ENCODE measurements at places on chromosomes 6 and 20.

- DNase-seq, result no peak
These were observed at the start of gene FAM83C for GRCh38 chr20:35291654-35292503. Gene FAM83C (minus strand): TSS chr20:35292425. CDS start chr20:35292304, 121 bp downstream.

DNA sequence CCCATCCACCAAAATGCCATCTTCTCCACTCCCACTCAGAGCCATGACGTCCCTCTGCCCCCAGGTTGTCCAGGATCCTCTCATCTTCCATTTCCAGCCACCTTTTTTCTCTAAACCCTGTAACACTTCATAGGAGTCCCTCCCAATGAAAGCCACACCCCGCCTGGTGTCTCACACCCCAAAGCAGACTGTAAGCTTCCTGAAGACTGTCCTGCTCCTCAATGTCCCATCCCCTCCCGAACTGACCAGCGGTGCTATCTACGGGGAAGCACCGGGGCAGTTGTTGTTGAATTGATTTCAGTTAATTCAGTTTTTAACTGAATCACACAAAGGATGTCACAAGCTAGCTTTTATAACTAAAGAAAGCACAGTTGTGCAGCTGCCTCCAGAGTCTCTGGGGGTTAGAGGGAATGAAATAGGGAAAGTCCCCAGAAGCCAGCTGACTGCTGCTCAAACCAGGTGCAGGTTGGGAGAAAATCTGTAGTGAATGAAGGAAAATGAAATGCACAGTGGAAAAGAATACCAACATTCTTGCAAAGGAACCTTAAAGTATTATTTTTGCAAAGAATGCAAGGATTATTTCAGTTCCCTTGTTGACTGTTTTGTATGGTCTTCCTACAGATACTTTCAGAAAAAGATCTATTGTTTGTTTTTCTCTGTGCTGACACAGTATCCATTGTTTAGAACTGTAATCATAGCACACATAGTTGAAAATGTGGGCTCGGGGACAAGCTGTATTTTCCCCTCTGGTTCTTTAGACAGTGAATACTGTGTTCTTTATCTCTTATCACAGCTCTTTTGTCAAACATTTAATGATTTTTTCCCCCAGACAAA, 222.6 kb upstream of the QKI start:
- DNase-seq, result no peak

GRCh38 chr6:45920819-45921511, 94.7 kb downstream of the CLIC5 start:
- DNase-seq, result no peak

- DNase-seq, result peak; percentile 23
These were observed 117.7 kb upstream of the PLCB4 start for GRCh38 chr20:8951164-8951563.

GRCh38 chr6:46828939-46829338, 35.8 kb downstream of the MEP1A start:
- DNase-seq, result no peak

- DNase-seq, result no peak
These were observed 183.7 kb downstream of the MCHR2 start for GRCh38 chr6:99810295-99810694.

GRCh38 chr6:159217595-159218275, 48.5 kb downstream of the FNDC1 start:
- peak; percentile 1 for DNase-seq

DNA sequence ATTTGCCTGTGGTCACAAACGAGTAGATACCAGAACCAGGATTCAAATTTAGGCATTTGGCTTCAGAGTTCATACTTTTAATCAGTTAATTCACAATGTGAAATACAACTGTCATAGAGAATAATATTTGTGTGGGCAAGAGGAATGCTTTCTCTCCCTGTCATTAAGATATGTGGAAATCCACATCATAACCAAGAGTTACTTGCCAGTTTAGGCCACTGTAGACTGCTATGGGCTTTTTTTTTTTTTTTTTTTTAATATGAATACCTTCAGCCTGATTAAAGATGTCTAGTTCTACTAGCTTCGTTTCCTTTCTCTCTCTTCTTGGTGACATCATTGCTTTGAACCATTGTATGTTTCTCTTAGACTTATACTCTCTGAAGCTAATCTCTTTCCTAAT, 244.9 kb downstream of the ZFAND3 start:
- DNase-seq, result no peak

- DNase-seq, result peak; percentile 44
These were observed 22.7 kb upstream of the ZNF184 start for GRCh38 chr6:27495386-27496135.

- DNase-seq, result no peak
These were observed 20.1 kb downstream of the RNF24 start for GRCh38 chr20:3995067-3995748.

GRCh38 chr6:32529697-32530430, at the start of gene HLA-DRB5:
Gene HLA-DRB5 (minus strand): TSS chr6:32530287. CDS start chr6:32530224, 63 bp downstream.
- no peak for DNase-seq

DNA sequence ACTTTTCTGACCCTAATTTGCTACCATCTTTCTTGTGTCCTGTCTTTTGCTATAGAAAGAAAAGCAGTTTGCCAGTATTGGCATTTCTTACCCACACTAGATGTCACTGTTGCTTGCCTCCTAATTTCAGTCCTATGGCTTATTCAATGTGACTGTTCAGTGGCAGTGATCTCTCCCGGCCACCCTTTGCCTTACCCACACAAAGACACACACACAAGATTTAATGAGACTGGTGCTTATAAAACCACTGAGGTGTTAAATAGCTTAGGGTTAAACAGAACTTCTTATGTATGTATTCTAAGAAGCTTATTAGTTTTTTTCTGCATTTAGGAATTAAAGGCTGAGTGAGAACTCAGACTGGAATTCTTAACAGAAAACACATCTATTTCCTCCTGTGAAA, 233.6 kb upstream of the ASCC3 start:
- DNase-seq, result peak; percentile 52

- no peak for DNase-seq
These were observed 183.2 kb downstream of the SIM1 start for GRCh38 chr6:100281471-100281901.

DNA sequence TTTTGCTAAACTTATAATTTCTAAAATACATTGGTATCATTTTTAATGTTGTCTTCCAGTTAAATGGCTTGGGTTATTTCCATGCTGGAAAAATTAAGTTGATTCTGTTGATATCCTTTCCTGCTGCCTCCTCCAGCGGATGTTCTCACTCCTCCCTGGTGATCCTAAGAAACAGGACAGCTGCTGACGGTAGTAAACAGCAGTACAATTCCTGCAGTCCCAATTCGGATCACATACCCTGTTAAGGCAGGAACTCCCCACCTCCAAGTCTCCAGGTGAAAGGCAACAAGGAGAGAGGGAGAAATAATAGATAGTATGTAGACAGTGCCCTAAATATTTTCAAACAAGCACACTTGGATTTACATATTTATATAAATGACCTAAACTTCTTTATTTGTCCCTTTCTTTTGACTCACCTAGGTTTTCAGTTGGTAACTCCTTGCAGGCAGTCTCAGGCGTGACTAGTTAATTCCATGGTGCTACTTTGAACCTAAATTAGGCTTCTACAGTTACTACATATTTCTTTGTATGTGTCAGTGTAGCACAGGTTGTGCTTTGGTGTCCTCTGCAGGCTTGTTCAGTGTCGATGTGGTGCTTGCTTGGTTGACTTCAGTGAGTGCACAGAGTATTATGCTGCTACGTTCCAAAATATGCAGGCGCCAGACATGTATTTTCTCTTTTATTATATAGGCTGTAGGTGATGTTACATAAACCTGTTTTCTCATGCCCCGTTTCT, 126.0 kb downstream of the ADGRB3 start:
- DNase-seq, result no peak

DNA sequence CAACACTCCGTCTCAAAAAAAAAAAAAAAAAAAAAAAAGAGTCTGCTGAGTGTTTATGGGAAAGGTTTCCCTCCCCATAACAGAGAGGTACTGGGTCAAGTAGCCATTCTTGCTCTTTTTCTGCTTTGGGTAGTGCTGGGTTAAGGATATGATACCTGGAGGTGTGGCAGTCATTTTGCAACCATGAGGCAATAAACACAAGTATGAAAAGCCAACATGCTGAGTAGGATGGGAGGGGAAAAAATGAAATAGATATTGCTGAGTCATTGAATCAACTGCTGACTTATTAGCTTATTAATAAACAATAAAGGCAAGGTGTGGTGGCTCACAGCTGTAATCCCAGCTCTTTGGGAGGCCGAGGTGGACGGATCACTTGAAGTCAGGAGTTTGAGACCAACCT, 2.3 kb upstream of the TOMM34 start:
- no peak for DNase-seq

GRCh38 chr20:9514461-9515213, at the start of gene LAMP5:
Gene LAMP5 (plus strand): TSS chr20:9514590. CDS start chr20:9514853, 263 bp downstream.
- peak; percentile 26 for DNase-seq

DNA sequence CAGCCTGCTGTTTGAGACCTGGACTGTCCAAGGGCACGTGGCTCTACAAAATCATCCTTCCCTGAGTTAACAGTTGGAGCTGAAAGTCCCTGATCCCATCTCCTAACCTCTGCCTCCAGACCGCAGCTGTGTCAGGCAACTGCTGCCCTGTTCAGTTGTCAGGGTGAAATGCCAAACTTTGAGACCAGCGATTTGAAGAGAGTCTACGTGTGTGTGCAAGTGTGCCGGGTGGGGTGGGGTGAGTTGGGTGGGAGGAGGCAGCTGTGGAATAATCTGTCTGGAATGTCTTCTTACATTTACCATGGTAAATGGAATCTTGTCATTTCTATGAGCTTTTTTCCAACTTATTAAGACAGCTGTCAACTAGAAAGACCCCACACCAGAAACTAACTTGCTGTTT, 81.0 kb upstream of the FAM8A1 start:
- DNase-seq, result no peak

- DNase-seq, result no peak
These were observed 34.5 kb upstream of the CDKN1A start for GRCh38 chr6:36643977-36644376.

DNA sequence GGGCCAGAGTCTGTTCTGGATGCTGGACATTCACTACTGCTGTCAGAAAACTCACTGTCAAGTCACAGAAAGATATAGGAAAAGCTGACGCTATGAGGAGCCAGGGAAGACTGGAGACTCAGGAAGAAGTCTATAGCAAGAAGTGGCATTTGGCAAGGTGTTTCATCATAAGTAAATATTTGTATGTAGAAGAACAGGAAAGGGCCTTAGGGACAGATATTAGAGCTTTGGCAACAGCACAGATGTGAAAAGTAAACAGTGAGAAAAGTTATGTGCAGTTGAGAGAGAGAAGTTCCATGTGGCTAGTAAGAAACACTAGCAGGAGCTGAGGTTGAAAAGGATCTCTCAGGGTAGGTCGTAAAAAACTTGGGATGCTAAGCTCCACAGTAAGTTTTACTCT, 868.9 kb downstream of the PHF3 start:
- DNase-seq, result no peak

- DNase-seq, result no peak
These were observed 72.3 kb downstream of the BMP7 start for GRCh38 chr20:57194154-57194553.

- no peak for DNase-seq
These were observed 125.1 kb upstream of the NXT1 start for GRCh38 chr20:23225407-23226060.

GRCh38 chr6:147709396-147710272, 201.1 kb downstream of the SAMD5 start:
- DNase-seq, result no peak

GRCh38 chr20:41091927-41092326, 45.4 kb upstream of the PLCG1 start:
- DNase-seq, result no peak

GRCh38 chr6:10460096-10460495, 45.2 kb upstream of the TFAP2A start:
- no peak for DNase-seq

DNA sequence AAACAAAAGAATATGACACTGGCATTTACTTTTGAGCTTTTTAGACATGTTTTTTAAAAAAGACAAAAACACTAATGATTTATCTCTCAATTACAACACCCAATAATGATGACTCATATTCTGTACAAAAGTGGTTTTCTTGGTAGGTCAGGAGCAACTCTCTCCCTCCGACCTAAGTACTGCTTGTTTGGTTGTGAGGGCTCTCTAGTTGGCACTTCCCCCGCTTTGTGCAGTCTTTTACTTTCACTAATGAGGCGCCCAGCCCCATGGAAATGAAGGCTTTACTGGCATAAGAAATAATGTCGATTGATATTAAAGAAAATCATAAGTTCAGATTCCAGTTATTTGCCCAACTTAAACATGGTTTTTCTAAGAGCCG, 1.3 kb downstream of the KPNA5 start:
- peak; percentile 31 for DNase-seq

DNA sequence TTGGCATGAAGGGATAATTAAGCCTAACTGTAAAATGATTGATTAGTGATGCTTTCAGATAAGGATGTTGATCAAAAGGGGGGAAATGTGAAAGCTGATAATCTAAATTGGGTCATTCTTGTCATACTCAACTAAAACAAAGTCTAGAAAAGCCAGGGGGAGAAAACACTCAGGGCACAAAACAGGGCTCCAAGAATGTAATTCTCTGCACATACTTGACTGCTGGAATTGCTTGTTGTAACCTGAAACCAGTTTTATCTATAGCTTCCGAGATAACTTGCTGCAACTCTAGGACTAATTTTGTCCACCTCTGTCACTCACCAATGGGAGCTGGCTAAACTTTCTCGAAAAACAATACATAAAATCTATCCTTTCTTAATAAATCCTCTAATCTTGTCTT, 310.3 kb downstream of the CLVS2 start:
- DNase-seq, result no peak

GRCh38 chr6:22892452-22892851, 323.1 kb downstream of the HDGFL1 start:
- no peak for DNase-seq

DNA sequence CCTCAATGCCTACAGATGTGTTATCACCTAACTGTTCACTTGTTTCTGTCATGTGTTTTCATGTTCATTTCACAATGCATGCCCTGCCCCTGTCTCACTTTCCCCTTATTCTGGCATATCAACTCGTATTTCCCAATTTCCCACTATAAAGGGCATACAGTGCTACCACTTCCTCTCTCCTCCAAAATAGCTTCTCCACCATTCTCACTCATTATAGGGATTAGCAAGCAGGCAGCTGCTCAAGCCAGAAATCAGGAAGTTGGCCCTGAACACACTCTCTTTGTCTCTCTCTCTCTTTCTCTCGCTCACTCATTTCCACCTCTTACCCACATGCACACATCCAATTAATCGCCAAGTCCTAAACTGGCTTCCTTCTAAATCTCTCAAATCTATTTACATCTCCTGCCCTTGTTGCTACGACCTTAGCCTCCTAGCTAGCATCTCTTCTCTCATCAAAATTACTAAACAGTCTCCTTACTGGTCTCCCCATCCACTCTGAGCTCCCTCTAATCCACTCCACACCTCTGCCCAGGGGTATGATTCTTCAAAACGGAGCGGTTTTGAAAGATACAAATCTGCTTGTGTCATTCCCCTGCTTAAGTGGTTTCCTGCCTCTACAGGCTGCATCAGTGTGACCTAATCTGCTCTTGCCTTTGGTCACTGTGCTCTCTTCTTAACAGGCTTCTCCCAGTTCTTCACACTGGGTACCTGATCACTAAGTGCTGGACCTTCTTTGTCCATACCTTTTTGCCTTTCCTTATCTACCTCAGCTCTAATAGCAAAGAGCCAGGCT, 196.2 kb downstream of the BTBD9 start:
- no peak for DNase-seq

- peak; percentile 33 for DNase-seq
These were observed 228.0 kb upstream of the PLN start for GRCh38 chr6:118319894-118320649.

- peak; percentile 19 for DNase-seq
These were observed 20.6 kb upstream of the REV3L start for GRCh38 chr6:111503660-111504059.

Data from NCI-H510A treated with DMSO at 0.1 percent for 48 hours (cell line).